ENCODE measurements at places on chromosomes 12 and 14.

- DNase-seq, result no peak
Measured at GRCh38 chr12:89878950-89879349, 170.3 kb upstream of the ATP2B1 start.

DNA sequence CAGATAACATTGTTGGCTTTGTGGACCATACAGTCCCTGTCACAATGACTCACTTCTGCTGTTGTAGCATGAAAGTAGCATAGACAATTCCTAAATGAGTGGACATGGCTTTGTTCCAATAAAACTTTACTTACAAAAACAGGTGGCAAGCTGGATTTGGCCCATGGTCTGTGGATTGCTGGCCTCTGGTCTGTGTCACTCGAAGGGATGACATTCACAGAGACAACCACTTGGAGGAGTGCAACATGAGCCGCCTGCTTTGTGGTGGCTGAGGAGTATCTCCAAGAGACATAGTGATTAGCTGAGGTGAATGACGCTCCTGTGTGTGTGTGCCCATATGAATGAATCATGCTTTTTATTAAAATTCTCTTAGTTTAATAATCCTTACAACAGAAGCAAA is 81.3 kb upstream of the NRXN3 start:
- no peak for DNase-seq

GRCh38 chr12:28212182-28212581 is 21.9 kb downstream of the CCDC91 start:
- no peak for DNase-seq

GRCh38 chr12:13062669-13063068 is 18.5 kb downstream of the FAM234B start:
- no peak for DNase-seq

- no peak for DNase-seq
Measured at GRCh38 chr12:95326445-95326844, 108.8 kb downstream of the VEZT start.

GRCh38 chr14:91350813-91351511 is 66.7 kb downstream of the CCDC88C start:
- peak; percentile 41 for DNase-seq

DNA sequence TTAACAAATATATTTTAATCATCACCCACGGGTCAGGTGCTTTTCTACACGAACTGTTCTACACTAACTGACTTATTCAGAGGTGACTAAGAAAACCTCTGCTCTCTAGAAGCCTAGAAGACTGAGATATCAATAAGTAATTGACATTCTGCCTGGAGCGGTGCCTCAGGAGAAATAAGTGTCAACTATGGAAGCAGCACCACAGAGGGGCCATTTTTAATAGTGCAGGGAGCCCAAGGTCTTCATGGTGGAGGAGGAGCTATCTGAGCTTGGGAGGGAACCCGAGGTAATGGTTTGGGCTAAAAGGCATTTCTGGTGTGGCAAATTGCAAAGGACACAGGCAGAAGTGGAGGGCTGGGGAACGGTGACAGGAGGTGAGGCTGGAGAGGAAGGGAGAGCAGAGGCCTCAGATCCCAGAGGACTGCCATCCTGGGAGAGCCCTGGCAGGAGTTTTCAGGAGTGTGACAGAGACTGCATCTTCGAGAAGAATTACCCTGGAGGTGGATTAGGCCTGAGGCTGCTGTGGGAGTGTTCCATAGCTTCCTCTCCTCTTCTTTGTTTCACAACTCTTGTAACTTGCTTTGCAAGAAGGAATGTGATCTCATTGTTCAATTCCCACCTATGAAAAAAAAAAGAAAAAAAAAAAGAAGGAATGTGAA is 123.1 kb downstream of the NPAS3 start:
- no peak for DNase-seq

DNA sequence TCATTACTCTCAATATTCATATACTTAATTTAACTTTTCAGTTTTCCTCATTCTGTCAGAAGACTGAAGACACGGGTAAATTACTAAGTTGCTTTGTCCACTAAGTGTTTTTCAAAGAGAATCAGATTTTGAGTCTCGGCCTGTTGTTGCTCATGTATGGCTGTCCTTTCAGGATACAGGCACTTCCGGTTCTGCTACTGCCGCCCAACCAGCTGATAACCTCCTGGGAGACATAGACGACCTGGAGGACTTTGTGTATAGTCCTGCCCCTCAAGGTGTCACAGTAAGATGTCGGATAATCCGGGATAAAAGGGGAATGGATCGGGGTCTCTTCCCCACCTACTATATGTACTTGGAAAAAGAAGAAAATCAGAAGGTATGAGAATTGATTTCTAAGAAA is 28.3 kb upstream of the TEAD4 start:
- no peak for DNase-seq

- peak; percentile 3 for DNase-seq
Measured at GRCh38 chr12:66269757-66270383, 32.4 kb upstream of the HELB start.

DNA sequence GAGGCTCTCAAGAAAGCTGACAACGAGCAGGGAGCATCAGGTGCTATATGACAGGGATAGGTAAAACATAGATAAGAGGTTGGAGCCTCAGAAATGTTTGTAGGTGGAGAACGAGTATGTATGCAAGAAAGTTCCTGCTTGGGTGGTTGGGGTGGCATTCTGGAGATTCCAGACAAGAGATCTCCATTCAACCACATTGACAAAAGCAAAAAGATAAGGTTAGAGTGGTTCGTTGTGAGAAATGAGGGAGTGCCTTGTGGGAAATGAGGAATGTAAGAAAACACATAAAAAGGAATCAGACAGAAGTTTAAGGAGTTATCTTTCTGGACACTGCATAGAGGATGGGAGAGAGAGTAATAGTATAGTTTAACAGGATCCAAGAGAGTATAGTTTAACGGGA is 290.3 kb downstream of the DPF3 start:
- DNase-seq, result no peak

- no peak for DNase-seq
Measured at GRCh38 chr14:44108601-44109000, 398.5 kb downstream of the FSCB start.

GRCh38 chr14:21964180-21964579 is 290.6 kb upstream of the OR4E1 start:
- no peak for DNase-seq

DNA sequence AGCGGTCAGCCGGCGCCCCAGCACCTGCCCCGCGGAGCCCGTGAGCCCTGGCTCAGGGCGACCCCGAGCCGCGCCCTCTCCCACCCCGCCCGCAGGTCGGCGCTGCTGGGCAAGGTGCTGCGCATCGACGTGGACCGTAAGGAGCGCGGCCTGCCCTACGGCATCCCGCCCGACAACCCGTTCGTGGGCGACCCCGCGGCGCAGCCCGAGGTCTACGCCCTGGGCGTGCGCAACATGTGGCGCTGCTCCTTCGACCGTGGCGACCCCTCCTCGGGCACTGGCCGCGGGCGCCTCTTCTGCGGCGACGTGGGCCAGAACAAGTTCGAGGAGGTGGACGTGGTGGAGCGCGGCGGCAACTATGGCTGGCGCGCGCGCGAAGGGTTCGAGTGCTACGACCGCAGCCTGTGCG is 14.4 kb downstream of the HHIPL1 start:
- DNase-seq, result no peak

DNA sequence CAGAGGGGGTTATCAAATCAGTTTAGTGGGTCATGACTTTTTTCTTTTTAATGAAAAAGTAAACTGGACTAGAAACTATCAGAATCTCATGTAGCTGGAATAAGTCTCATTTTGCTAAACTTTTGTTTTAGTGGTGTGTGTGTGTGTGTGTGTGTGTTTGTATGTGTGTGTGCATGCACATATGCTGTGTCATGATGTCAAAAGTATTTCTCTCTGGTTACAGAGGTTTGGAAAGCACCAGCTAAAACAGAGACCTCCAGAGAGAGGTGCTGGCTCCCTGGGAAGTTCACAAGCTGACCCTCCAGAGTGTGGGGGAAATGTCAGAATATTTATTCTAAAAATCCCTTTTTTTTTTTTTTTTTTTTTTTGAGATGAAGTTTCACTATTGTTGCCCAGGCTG is 114.7 kb downstream of the LGMN start:
- no peak for DNase-seq

DNA sequence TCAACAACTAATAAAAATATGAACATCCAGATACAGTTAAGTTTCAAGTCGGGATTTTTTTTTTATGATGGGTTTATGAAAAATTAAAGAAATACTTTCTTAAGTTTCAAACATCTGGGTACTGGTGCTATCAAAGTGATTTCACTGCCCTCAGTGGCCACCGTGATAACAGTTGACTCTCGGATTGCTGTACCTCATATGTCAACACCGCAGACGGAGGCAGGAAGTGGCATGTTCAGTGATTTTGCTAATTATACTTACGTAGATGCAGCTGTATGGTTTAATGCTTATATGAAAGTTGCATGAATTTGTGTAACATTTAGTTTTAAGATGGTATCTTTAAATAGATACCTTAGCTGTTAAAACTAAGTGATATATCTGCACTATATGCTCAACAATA is 20.8 kb upstream of the FBLN5 start:
- DNase-seq, result peak; percentile 54

DNA sequence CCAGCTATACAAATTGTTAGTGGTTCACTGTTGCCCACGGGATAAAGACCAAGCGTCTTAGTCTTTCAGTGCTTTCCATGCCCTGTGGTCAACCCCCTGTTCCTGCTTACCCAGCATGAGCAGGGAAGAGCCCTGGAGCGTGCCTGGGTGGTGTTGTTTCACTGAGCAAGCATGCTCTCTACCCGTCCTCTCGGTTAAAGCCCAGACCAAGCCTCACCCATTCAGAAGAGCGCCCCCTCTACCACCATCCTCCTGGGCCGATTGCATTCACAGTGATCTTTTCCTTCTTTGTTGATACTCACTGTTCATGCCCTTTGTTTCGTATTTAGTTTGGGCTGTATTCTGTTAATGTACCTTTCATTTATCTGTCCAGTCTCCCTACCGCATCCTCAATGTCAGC is 25.1 kb downstream of the DYRK4 start:
- DNase-seq, result no peak

- no peak for DNase-seq
Measured at GRCh38 chr12:13534242-13534641, 337.7 kb downstream of the EMP1 start.

- no peak for DNase-seq
Measured at GRCh38 chr12:127729381-127729780, 537.6 kb upstream of the TMEM132C start.

- DNase-seq, result no peak
Measured at GRCh38 chr12:27794818-27795584, 15.0 kb upstream of the MANSC4 start.

DNA sequence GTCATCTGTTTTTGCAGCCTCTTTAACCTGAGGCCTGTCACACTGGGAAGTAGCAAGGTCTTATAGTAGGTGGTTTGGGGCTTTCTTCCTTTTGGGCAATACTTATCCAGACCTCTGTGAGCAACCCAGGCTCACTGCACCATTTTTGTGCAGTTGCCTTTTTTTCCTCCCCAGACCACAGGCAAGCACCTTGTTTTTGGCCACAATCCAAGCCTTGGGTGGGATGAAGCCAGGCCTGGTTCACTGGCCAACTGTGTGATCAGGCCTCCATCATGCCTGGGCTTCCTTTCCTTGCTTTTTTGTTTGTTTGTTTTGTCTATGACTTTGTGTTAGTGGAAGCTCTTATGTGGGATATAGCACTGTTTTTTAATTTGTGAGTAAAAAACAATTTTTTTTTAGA is 71.7 kb downstream of the DNAH10 start:
- DNase-seq, result no peak

DNA sequence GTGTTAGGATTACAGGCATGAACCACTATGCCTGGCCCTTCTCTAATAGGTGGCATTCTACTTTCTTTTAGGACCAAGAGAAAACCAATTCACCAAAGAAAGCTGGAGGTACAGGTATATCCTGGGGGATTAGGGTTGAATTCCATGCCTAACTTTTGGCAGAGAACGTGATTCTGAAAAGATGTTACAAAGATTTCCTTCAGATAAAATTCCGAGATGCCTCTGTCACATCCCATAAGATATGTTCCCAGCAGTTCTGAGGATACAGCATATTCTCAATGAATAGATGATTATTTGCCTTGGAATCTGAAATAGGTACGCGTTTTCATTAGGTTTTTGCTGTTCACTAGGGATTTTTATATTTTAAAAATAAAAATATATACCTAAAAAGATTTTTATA is 111.9 kb upstream of the KRAS start:
- DNase-seq, result no peak

DNA sequence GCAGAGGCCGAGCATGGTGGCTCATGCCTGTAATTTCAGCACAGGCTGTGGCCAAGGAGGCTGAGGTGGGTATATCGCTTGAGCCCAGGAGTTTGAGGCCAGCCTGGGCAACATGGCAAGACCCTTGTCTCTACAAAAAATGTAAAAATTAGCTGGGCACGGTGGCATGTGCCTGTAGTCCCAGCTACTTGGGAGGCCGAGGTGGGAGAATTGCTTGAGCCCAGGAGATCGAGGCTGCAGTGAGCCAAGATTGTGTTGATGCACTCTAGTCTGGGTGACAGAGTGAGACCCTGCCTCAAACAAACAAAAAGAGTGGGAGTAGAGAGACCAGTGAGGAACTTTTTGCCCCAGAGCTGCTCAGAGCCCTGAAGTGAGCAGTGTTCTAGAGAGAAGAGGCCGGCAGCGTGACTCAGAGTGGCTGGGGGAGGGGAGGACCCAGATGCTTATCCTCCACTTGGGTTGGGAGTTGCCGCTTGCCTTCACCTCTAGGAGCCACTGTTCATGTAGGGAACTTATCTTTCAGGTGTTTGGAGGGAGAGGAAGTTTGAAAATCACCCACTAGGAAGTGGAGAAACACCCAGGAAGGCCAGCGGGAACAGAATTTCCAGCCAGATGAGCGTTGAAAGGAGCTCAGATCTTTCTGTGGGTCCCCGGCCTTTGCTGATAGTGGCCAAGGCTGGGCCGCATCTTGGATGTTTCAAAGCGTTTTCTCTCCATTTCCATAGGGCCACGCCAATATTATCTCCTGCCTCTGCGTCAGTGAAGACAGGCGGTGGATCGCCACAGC is 15.3 kb downstream of the CFAP251 start:
- DNase-seq, result no peak

DNA sequence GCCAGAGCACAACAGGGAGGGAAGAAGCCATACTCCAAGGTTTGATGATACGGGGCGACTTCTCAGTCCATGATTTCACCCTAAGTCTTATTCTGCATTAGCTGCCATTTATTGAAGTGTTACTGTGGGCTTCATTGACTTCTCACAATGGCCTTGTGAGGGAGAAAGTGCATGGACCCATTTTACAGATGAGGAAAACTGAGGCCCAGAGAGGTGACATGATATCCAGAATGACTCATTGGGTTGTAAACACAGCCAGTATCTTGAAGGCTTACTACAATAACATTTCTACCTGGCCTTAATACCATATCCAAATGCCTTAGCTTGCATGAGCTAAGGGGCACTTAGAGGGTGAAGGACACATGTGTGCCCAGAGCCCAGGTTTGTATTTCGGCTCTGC is 100.6 kb downstream of the CMKLR1 start:
- DNase-seq, result no peak
